Activated CD8-positive, alpha-beta memory T cell treated with anti-CD3 and anti-CD28 coated beads for 1 hour (primary cell): ENCODE measurements at places on chromosomes 4 and X.

- DNase-seq: no peak
These were observed 31.5 kb upstream of the AFAP1 start for GRCh38 chr4:7971159-7971631.

- no peak for DNase-seq
These were observed at the start of gene SASH3 for GRCh38 chrX:129779747-129780146. Gene SASH3 (plus strand): TSS chrX:129779949. CDS start chrX:129780098, 149 bp downstream.

GRCh38 chrX:31319586-31319985 lies 247.7 kb upstream of the FTHL17 start:
- DNase-seq: no peak

- DNase-seq: no peak
These were observed 504.3 kb downstream of the FAM133A start for GRCh38 chrX:94178145-94178788.

DNA sequence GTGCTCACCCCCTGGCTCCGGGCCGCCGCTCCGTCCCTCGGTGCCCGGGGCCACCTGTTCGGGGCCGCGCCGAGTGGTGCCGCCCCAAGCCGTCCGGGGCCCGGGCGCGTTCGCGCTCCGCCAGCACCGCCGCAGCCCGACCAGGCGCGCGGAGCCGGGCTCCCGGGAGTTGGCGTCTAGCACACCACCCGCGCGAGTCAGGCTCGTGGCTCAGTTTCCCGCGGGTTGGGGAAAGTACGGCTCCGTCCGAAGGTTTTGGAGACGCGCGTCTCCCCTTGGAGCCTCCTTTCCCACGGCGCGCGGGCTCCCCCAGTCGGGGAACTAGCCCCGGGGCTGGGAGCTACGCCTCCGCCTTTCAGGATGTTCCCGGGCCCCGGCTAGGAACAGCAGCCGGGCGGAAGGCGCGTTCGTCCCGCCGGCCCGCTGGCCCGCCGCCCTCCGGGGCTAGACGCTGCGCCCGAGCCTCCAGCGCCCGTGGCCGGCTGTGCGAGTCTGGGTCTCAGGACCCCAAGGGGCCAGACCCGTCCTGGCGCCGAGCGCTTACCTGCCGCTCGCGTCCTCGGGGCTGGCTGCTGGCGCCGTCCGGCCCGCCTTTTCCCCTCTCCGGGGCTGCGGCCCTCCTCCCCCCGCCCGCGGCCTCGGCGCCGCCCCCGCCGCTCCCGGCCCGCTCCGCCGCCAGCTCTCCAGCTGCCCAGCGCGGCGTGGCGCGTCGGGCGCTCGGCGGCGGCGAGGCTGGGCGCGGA lies at the start of gene ADGRG2:
TSS of gene ADGRG2 (minus strand) at position 571 of the 743 bp plus-strand sequence. CDS start 53,634 bp downstream, outside the sequence.
- DNase-seq: no peak

DNA sequence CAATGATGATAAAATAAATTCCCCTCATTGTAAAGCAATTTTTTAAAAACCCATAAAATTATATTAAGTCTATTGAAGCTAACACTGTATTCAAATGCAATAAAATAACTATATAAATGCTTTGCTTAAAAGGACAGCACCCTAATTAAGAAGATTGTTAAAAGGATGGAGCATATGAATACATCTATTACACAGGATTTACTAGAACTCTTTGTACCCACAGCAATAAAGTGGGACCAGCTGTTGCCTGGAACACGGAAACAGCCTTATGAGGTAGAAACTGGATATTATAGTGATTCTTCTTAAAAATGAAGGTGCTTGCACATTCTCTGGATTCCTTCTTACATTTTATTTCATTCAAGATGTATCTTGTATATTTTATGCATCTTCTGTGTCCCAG lies 298.7 kb upstream of the KLF3 start:
- no peak for DNase-seq

DNA sequence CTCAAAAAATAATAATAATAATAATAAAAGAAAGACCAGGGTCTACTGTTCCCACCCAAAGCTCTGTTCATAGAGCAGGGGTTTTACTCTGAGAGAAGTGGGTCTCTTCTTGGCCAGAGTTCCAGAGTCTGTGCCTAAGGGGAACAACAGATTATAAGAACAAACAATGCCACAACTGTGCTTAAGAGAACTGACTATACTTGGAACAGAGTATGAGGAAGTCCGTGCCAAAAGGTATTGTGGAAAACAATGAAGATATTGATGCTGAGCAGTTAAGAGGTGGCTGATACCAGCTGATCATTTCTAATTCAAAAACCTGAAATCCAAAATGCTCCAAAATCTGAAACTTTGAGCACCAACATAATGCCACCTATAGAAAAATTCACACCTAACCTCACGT lies 229.6 kb downstream of the FBXO8 start:
- no peak for DNase-seq

DNA sequence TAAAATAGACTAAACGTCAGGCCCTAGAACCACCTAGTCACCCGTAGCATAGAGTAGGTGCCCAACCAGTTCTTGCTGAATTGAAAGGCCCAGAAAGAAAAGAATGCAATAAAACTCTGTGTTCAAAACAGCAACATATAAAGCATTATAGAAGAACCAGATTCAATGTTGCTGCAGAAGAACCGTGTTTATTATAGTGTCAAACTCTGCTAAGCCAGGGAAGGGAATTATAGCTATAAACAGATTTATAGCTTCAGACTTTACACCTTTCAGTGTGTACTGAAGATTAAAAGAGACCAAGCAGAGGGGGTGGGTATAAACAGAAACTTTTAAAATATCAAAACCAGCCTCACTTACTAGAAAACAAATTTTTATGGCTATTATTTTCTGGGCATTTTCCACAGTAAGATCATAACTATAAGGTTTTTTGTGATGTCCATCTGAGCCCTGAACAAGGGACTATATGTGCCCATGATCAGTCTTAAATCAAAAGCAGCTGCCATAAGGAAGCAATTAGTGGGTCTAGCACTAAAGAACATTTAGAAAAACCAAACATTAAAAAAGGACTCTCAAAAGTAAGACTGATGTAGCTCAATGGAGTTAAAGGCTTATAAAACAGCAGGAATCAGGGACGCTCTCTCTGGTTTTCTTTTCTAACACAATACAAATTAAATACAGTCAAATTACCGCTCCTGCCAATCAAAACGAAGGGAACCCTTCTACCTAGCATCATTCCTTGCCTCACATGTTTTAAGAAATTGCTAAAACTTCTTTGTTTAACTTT lies 219.7 kb upstream of the ETNPPL start:
- DNase-seq: no peak

DNA sequence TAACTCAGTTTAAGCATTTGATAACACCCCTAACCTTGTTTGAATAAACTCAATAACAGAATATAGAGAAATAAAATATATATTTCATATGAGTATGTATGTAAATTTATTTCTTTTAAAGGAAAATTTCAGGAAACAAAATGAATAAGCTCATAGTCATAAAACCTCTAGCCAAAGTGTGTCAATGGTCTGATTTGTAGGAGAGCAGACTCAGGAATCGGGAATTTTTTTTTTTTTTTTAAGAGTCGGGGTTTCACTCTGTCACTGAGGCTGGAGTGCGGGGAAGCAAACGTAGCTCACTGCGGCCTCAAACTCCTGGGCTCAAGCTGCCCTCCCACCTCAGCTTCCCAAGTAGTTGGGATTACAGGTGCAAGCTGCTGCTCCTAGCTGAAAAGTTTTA lies 2.4 kb downstream of the PKD2 start:
- no peak for DNase-seq

GRCh38 chr4:182189103-182189878 lies 53.9 kb upstream of the TENM3 start:
- no peak for DNase-seq

DNA sequence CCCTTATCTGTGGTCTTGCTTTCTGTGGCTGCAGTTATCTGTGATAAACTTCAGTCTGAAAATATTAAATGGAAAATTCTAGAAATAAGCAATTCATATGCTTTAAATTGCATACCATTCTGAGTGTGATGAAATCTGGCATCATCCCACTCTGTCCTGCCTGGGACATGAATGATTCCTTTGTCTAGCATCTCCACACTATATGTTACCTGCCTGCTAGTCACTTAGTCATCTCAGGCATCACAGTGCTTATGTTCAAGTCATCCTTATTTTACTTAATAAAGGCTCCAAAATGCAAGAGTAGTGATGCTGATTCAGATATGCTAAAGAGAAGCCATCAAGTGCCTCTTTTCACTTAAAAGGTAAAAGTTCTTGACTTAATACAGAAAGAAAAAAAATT lies 14.3 kb upstream of the RAB9B start:
- no peak for DNase-seq

DNA sequence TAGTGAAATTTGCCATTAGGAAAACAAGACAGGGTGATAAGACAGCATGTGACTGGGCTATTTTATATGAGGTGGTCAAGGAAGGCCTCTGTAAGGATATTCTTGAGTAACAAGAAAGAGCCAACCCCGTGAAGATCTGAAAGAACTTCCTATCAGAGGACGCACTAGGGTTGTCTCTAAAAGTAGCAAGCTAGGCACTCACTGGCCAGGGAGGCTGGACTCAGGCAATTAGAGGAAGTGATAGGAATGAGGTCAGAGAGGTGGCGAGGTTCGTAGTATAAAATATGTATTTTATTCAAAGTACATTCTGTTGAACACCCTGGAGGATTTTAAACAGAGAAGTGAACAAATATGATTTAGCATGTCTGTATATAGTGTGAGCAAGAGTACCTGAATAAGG lies 4.6 kb downstream of the BMPR1B start:
- no peak for DNase-seq

DNA sequence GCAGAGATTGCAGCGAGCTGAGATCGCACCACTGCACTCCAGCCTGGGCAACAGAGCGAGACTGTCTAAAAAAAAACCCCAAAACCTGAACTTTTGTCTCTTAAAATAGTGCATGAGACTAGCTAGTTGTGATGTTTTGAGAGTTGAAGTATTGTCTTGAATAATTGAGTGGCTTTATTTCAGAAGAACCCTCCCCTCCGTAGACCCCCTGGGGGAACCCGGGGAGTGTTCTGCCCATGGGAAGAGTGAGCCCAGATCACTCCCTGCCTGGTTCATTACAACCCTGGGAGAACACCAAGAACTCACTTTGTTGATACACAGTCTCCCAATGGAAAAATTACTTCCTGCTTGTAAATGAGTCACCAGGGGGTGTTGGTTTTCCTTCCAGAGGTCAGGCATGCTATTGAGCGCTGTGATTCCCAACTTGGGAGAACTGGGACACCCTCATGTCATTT lies 65.3 kb upstream of the SHISA3 start:
- no peak for DNase-seq

DNA sequence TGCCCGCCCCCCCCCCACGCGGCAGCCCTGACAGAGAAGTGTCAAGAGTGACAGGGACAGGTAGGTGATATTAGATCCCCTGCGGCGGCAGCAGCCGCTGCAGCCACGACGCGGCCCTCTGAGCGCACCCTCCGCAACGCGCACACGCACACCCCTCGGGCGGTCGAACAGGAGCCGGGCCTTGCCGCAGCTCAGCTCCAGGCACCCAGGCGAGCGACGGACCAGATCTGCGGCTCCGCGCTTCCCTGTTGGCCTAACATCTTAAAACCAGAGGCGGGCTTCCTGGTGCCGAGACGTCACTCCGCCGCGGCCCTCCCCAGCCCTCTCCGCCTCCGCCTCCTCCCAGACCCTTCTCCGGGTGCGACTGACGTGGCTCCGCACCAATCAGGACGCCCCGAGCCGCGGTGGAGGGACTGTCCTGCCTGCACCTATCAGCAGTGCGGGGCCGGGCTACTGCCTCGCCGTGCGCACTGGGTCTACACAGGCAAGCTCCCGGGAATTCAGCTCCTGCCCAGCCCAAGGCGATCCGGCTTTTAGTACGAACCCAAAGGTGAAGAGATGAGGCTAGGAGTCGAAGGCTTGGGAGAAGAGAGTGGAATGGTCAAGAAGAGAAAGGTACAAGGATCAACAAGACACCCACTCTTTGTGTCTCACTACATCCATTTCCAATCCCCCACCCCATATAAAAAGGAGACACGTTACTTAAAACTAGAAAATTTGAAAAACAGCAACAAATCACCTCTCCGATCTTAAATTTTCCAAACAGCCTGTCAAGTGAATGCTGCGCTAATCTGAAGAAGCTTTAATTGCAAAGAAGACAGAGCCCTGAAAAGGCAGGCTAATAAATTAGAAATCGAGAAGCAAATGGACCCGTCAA lies at the start of gene PITX2:
TSS of gene PITX2 (minus strand) at position 237 of the 877 bp plus-strand sequence. CDS start 617 bp downstream, outside the sequence.
- no peak for DNase-seq

GRCh38 chr4:41452484-41453225 lies 85.3 kb upstream of the LIMCH1 start:
- no peak for DNase-seq

DNA sequence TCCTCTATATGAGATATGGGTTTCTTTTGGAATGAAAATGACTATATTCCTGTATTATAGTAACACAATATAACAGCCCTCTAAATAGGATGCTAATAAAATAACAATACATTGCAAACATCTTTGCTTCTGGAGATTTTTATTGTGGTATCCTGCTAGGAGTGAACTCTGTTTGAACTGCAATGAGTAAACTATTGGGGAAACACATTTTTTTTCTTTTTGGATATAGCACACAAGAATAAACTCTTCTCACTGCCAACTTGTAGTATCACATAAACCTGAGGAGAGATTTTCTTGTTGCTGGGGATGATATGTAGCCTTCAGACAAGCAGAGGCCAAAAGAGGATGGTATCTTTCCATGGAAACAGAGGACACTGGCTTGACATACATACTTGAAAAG lies 238.2 kb downstream of the C4orf33 start:
- DNase-seq: no peak

GRCh38 chr4:156643826-156644225 lies 327.8 kb downstream of the PDGFC start:
- DNase-seq: no peak

DNA sequence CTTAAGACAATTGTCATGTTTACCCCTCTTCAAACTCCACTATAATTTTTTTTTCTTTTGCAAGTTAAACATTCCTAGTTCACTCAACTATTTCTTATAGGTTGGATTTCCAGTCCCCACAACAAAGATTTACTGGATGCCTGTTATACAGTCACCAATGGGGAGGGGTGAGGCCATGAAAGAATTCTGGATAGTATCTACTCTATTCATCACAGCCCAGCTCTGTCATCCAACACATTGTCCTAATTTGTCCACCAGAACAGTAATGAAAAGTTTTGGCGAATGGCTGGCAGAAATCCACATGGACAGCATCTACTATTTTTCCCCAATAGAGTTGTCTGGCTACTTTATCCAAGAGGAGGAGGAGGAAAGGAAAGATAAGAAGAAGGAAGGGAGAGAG lies 192.7 kb upstream of the S100G start:
- DNase-seq: no peak

GRCh38 chr4:57074744-57075143 lies 35.4 kb downstream of the IGFBP7 start:
- DNase-seq: no peak

- DNase-seq: no peak
These were observed 1345.5 kb downstream of the TECRL start for GRCh38 chr4:63063760-63064159.

- DNase-seq: no peak
These were observed 164.4 kb downstream of the QDPR start for GRCh38 chr4:17347445-17347844.

DNA sequence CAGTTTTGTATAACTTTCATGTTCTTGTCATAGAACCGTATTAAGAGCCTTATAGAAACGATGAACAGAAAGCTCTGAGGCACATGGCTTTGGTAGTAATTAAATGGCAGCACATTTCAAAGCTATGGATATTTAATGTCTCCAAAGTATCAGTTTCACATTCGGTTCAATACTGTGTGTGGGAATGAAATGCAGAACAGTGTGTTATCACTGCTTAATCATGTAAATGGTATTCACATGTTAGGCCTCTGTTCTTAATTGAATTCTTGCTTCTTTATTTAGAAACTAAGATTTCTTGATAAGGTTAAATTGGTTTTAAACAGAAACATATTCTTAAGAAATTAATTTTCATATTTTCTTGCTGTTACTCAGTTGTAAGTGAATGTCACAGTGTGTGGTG lies 701.0 kb upstream of the PITX2 start:
- DNase-seq: no peak
